NCI-H1694 (cell line): ENCODE measurements at places on chromosomes 11 and 22.

- DNase-seq = no peak
Observed at GRCh38 chr11:2564588-2565425, 120.0 kb downstream of the KCNQ1 start.

- no peak for DNase-seq
Observed at GRCh38 chr11:118908264-118908663, 17.5 kb downstream of the BCL9L start.

DNA sequence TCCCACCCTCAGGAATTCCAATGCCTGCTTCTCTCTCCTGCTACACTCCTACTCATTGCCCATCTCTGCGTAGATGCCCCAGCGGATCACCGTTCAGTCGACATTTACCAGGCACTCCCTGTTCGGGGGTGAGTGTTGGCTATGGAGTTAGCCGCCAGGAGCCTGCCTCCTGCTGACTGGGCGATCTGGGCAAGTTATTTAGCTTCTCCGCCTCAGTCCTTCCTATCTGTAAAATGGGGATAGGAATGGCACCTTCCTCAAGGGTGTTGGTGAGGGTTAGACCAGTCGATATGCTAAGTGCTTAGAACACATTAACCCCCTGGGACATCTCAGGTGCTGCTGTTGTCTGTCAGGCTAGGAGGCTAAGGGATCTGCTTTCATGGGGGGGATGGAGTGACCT, 30.9 kb downstream of the FADD start:
- no peak for DNase-seq

GRCh38 chr22:24471570-24471969, 23.6 kb upstream of the UPB1 start:
- no peak for DNase-seq

DNA sequence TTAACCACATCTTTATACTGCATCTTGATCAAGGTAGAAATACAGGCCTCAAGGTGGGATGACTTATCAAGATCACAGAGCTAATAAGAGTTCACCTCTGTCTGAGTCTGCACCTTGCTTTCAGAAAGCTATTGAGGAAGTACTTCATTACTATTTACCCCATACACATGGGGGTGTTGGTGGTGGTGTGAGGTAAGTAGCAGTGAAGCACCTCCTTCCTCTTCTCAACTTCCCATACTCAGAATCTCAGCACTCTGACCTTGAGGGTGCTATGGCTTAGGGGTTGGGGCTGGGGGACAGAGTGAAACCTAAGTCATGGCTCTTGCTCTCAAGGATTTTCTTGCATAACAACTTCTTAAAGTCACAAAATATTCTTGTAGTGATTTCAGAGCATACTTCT, 56.9 kb downstream of the ME3 start:
- DNase-seq = no peak

GRCh38 chr11:85494396-85494795, 132.7 kb downstream of the DLG2 start:
- no peak for DNase-seq

DNA sequence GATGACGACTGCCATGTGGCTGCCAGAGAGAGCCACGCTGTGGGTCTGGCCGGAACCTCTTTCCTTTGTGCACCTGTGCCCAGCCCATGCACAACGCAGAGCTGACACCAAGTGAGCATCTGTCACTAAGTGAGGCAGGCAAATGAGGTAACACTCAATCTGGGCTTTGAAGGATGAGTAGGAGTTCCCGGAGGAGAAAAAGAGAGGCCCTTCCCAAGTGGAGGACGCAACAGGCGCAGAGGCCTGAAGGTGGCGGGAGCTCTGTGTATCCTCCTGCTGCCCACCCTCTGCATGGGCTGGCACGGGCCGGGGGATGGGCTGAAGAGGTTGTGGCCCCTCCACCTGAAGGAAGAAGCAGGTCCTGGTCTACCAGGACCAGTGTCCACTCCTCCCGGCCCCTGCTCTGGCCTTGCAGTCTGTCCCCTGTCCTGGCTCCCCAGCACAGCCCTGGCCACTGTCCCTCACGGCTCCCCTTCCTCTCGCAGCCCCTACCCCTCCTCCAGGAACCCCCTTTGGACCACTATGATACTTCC, 23.4 kb upstream of the PPARA start:
- DNase-seq = no peak

DNA sequence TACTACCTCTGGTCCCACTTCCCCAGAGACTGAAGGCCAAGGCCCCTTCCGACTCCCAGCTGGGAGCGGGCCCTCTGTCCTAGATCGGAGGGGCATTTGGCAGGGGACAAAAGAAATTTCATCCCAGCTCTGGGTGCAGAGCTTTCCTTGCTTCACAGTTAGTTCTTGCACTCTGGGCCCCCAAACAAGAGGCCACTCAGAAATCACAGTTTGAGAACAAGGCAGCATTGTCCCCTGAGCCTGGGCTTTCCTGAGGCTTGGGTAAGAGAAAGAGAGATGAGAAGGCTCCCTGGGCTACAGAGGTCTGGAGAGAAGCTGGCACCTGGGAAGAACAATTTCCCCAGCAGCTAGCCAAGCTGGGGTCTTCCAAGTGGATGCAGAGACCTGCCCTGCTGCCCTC, 71.8 kb upstream of the NCAM1 start:
- DNase-seq = no peak

GRCh38 chr22:46726986-46727317, 11.1 kb downstream of the CERK start:
- no peak for DNase-seq

- no peak for DNase-seq
Observed at GRCh38 chr22:46105494-46106278, 44.6 kb upstream of the PPARA start.

DNA sequence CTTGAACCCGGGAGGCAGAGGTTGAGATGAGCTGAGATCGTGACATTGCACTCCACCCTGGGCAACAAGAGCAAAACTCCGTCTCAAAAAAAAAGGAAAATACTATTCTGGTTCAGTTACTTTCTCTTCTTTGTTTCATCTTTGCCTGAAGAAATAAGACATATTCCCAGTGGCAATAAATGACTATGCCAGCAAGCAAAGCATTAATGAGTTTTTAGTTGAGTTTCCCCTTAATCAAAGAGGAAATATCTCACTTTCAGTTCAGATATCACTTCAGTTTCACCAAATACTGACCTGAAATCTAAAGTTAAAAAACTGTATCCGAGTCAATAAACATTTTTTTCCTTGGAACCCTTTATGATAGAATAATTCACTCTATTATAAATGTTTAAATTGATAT, 10.4 kb downstream of the PISD start:
- no peak for DNase-seq

DNA sequence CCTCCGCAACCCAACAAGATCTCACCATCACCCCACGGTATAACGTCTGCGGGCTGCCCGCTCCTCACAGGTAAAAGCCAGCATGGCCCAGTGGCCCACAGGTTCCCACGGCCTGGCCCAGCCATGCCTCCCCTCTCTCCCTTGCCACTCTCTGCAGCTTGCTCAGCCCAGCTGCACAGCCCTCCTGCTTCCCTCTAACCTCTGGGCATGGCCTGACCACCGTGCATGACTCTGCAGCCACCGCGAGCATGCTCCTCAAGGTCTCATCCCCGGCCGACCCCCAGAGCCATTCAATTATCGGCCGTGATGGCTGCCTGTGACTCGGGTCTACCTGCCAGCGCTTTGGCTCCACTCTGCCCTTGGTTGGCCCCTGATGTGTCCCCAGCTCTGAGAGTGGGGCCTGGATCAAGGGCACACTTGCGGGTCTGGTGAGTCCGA, 185.5 kb downstream of the CTTN start:
- DNase-seq = no peak

DNA sequence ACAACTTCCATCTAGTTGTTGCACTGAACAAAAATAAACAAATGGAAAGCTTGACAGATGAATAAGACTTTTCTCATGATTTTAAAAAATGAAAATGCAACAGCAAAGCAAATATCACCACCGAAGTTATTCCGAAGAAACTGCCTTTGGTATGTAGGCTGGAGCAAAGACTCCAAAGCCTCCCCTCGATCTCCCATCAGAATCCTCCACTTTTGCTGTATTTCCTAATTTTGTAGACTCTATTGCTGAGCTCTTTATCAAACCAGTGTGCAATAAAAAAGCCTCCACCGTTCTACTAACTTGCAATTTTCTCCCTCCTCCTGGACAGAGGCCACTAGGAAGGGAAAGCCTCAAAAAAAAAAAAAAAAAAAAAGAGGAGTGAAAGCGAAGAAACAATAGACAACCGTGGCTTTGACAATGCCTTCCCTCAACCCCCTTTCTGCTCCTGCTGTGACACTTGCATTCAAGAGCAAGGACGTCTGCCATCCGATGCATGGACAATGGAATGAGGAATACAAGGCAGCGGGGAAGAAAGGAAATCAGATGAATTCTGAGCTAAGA, 190.9 kb upstream of the BLID start:
- DNase-seq = no peak

- no peak for DNase-seq
Observed at GRCh38 chr11:34707462-34707840, 86.6 kb downstream of the EHF start.

DNA sequence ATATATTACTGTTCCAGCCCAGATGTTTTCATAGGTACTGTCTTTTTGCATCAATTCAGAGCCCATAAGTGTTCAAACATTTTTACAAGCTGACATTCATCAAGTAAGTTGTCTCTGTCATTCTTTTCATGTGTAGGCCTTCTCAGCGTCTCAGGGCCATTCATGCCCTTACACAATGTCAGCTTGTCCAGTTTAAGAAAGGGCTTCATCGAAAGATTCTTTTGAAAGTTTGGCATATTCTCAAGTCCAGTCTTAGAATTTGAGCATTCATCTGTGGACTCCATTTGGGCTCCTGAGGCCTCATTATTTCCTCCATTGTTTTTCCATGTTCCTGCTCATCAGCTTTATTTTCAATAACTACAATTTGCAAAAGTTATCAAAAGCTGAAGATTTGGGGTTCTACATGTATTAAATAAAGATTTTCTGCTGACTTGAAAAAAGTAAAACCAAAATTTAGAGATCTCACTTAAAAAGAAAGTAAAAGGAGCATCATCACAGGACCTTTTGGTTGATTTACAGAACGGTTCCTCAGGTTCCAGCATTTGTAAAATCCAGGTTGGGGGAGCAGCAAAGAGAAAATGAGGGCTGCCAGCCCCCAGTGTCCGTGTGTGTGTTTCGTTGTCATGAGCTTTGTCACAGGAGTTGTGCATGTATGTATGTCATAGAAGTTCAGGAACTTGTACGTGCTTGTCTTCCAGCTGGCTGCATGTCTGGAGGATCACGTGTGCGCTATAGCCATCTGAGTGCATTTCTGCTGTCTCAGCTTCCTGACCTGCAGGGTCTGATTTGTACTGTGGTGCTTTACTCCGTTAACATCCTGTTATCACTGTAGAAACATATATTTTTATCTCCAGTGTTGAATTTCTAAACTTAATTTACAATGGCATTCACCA, 15.6 kb downstream of the MOV10L1 start:
- no peak for DNase-seq

- no peak for DNase-seq
Observed at GRCh38 chr11:9901943-9902342, 238.1 kb downstream of the SWAP70 start.

DNA sequence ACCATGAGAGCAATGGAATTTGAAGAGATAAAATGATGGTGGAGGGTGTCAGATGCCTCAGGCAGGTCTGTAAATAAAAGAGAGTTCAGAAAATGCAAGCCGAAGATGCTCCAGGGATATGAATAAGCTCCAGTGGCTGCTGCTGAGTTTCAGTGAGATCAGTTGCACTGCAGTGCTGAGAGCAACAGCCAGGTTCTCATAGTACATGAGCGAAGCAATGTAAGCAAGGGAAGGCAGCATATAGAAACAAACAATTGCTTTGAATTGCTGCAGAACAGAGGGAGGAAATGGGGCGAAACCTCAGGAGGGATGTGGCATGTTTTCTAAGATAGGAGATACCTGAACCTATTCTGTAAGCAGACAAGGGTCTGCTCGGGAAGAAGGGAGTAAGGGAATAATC, 369.5 kb downstream of the AASDHPPT start:
- no peak for DNase-seq

DNA sequence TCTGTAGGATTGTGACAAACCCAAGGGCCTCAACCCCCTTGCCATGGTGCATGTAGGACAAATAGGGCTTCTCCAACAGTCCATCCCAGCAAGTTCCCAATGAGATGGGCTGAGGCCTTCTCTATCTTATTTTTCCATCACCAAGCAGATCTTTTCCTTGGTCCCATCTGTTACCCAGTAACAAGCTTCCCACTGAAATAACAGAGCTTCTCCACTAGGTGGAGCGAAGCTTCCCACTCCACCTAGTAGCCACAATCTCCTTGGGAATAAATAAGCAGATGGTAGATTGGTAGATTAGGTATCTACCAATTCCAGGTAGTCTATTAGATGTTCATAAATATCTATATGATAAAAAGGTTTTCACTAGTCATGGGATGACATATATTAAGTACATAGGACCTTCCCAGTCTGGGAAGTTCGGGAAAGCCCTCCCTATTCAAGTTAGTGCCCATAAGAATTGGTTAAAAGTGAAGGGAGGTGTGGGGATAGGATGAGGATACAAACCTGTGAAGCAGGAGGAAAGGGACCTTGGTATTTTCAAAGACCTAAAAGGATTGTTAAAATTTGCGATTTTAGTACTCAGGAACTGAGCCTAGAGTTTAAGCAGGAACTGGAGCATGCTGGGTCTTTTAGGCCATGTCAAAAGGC, 5.9 kb upstream of the OR52L1 start:
- DNase-seq = no peak

DNA sequence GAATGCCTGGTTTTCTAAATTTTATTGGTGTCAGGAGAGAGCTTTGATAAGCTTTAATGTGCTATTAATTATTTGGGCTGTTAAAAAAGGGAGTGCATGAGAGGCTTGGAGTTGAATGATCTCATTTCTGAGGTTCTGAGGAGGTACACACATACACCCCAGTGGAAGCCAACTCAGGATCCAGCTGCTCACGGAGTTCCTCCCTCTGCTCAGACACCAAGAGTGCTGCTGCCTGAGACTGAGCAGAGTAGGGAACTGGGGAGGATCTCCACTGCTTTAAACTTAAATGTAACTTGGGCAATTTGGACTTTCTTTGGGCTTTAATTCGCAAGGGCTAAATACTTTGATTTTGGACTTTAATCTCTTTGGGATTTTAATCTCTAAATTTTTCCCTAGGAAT, 414.4 kb upstream of the CADM1 start:
- no peak for DNase-seq

DNA sequence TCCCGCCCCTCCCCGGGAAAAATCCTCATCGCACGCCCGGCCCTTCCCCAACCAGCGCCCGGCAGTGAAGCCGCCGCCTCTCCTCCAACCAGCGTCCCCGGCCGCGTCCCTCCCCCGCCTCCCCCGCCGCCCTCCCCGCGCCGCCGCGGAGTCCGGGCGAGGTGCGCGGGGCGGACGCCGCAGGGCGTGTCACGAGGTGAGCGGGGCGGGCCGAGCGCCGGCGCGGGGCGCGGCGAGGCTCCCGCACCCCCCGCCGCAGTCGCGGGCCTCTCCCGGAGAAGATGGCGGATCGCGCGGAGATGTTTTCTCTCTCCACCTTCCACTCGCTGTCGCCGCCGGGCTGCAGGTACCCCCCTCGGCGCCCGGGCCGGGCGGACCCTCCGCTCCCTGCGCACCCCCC, at the start of gene MAPK8IP2:
MAPK8IP2 (plus strand) TSS at position 256 of the 400 bp plus-strand sequence; CDS start at position 282, 26 bp downstream.
- no peak for DNase-seq

GRCh38 chr11:61701242-61701886, 21.2 kb downstream of the DAGLA start:
- DNase-seq = peak; percentile 78

- DNase-seq = no peak
Observed at GRCh38 chr22:48908547-48908946, 919.1 kb downstream of the BRD1 start.

GRCh38 chr11:114684636-114685035, 6.3 kb downstream of the NXPE2 start:
- DNase-seq = no peak

GRCh38 chr22:35842954-35843353, 125.3 kb downstream of the APOL5 start:
- DNase-seq = no peak
